ENCODE measurements at places on chromosomes 7 and 10.

GRCh38 chr10:65788271-65788670 lies 1137.6 kb upstream of the LRRTM3 start:
- DNase-seq, result no peak

- no peak for DNase-seq
Observed at GRCh38 chr7:134562136-134562535, 13.2 kb downstream of the AKR1B15 start.

DNA sequence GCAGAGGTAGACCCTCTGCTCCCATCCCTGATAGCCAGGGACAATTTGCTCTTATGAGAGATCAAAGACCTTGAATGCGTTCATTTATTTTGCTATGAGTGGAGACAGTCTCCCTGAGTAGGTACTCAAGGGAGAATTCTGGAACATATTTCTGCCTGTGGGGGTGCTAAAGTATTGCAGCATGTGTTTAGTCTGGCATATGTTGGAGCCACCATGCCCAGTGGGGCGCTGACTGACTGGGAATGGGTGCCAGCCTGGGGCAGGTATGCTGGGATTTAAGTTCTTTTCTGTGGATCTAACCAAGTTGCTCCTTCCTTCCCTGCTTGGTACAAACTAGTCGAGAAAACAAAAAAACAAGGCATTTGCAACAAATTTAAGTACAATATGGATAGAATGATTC lies 99.1 kb downstream of the JCAD start:
- DNase-seq, result no peak

GRCh38 chr10:57791546-57791945 lies 476.1 kb downstream of the IPMK start:
- no peak for DNase-seq

DNA sequence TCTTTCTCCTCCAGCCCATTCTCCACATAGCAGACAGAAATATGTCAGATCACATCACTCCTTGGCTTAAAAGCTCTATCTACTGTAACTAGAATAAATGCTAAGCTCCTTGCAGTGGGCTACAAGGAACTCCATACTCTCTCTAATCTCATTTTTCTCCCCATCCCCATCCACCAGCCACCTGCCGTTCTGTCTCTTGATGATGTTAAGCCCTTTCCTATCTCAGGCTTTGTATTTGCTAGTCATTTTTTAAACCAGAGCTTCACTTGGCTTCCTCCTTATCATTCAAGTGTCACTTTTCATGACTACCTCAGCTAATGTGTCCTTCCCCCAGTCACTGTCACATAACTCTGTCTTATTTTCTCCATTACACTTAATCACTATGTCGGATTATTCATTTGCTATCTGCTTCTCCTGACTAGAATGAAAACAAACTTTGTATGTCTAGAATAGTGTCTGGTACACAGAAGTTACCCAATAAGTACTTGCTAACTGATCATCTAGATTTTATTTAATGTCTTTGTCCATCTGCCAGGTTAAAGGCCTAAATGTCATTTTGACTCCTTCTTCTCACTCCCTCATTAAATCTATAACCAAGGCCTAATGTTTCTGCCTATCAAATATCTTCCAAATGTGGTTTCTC lies 87.2 kb upstream of the RPA3 start:
- DNase-seq, result no peak

DNA sequence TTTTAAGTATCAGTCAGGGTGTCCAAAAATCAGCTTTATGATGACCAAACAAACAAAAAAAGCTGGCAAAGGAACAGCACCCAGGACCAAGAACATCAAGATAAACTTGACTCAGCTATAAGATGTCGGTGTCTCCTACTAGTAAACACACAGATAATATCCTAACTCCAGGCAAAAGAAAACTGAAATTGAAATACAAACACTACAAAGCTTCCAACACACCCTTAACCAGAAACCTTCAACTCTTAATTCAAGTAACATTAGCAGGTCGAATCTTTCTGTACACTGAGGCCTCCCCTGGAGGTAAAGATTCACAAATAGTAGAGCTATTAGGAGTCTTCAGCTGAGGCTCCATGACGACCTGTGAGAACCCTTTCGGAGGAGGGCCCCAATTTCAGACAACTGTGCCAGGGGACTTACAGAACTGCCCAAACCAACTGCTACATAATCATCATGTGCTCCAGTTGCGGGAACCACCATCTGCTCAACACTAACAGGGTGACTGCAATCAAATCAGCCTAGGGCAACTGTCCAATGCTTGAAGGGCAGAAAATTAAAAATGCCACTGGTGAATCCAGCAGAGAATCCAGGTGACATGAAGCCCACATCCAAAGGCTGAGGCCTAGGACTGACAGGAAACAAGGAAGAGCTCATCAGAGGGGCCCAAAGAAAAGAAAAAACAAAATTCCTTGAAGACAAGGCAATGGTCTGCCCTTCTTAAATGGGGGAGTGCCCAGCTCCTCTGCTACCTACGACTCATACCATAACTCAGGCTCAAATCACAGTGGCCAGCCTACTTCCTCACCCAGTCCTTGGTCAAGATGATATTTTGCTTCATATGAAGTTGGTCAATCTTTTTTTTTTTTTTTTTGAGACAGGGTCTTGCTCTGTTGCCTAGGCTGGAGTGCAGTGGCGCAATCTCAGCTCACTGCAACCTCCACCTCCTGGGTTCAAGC lies 20.0 kb downstream of the XPNPEP1 start:
- DNase-seq, result peak; percentile 29

DNA sequence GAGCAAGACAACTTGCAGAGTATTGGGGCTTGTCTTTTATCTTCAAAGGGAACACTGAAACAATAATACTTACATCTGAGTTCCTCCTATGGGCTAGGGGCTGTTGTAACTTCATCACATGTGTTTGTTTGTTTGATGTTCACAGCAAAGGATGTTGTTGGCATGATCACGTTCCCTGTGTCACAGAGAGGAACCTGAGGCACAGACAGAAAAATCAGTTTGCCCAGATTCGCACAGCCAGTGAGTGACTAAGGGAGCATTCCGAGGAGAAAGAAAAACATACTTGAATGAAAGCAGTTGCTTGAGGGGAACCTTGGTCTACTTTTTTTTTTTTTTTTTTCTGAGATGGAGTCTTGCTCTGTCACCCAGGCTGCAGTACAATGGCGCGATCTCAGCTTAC lies 87.2 kb upstream of the PFKP start:
- no peak for DNase-seq

DNA sequence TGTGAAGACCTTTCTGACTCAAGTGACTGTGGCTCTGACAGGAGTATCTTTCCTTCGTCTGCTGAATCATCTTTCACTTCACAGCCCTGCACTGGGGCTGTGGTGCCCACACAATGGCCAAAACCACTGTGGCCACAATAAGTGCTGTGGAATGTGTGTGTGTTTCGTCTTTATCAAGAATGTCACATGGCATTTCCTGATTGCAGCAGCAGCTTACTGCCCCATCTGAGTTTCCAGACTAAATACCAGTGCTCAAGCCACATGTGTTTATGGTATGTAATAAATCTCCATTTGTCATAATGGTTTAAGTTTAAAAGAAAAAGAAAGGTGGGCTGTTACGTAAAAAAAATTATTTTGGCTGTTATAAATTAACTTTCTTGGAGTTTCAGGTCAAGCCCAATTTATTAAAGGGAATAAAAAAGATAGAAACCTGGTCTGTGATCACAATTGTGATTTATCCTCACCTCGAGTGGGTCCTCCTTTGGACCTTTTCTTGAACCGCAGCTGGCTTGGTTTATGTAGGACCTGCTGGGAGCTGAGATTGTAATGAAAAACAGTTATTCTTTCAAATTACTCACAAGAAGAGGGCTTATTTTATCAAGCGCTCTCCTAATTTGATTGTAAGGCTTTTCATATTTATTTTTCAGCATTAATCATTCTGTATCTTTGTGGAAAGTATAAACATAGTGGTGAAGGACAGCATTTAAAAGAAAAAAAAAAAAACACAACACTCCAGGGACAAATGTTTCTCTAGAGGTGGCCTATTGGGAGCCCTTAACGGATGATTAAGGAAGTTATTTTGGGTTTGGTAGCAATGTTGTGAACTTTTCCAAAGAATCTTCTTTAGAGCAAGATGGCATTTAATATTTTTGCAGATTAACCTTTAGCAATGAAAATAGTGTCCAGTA lies 116.2 kb downstream of the LRMDA start:
- DNase-seq, result no peak

GRCh38 chr7:22662556-22663356 lies 64.2 kb upstream of the IL6 start:
- no peak for DNase-seq

DNA sequence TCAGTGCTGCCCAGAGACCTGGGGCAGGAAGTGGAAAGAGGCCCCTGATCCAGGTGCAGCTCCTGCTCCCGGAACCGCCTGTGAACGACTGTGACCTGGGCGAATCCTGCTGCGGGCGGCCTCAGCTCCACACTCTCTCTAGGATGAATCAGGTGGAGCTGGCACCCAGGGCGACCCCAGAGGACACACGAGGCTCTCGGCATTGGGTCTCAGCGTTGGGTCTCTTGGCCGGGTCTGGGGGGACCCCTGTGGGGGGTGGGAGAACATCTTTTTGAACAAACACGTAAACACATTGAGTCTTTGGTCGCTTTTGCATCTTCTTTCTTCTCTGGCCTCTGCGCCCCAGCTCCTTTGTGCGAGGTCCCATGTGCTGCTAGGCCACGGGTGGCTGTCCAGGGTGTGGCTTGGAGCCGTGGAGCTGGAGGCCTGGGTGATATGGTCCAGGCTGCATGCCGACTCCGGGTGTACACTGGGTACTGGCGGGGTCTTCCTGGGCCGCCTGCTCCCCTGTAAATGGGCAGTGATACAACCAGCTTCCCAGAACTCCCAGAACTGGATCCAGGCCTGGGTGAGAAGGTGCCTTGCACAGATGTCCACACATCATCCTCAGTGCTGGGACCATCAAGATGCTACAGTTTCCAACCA lies 435.8 kb downstream of the DNAJB6 start:
- DNase-seq, result no peak

GRCh38 chr10:86579883-86580520 lies 58.4 kb upstream of the WAPL start:
- no peak for DNase-seq

- DNase-seq, result no peak
Observed at GRCh38 chr7:95963446-95963990, 191.2 kb downstream of the DYNC1I1 start.

GRCh38 chr10:96138102-96138501 lies 8.0 kb downstream of the ZNF518A start:
- DNase-seq, result no peak

- DNase-seq, result peak; percentile 96
Observed at GRCh38 chr7:99267481-99267840, 5.2 kb upstream of the MYH16 start.

- no peak for DNase-seq
Observed at GRCh38 chr7:158991824-158992621, 135.7 kb downstream of the DYNC2I1 start.

DNA sequence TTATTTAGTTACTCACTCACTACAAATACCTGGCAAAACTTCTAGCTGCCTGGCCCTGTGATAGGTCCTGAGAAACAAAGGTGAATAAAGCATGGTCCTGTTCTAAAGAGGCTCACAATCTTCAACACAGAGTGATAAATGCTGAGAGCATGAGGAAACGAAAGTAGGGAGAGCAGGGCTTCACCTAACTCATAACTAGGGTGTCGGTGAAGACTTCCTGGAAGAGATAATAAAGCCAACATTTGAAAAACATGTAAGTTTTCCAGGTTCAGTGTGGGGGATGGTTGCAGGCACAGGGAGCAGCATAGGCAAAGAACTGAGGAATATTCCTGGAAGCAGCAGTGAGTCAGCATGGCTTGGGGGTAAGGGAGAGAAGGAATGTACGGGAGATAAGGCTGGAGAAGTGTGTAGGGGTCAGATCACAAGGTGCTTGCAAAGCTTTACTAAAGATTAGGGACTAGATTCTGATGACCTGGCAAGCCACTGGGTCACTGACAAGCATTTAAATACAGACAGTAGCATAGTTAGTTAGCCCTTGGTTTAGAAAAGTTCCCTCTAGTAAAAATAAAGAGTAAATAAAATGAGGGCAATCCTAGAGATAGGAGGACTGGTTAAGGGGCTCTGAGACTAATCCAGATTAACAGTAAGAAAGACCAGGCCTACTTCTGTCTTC lies 5.1 kb downstream of the KEL start:
- DNase-seq, result no peak

DNA sequence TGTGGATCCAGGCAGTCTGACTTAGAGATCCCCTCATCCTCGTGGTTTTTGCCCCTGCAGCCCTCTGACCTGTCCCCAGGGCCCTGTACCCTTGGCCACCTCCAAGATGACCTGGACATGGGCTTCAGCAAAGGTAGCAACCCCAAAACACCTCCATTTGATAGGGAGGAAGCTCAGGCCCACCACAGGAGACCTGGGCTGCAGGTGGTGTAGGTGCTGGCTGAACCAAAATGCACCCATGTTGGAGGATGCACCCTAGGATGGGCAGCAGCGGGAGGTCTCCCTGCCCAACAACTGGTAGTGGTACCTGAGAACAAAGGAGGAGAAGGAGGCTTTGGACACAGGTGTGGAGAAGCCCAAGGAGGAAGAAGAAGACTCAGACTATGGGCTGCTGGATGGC lies 188.7 kb downstream of the ZNF716 start:
- DNase-seq, result no peak

DNA sequence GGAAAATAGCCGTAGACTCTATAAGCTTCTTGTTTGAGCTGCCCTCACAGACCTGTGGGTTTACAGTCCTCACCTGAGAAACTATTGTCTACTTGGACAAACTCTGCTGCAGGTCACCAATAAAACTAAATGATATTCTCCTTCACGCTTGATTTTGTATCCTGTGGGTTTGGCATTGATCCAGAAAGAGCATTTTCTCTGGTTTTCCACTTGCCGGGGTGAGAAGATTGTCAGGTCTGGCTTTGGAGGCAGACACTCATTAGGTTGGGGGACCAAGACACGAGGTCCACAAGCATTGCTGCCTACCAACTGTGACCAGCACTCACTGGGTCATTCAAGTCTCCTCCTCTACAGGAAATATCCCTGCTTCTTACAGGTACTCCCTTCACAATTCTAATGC lies 68.5 kb downstream of the CDC14C start:
- DNase-seq, result no peak

DNA sequence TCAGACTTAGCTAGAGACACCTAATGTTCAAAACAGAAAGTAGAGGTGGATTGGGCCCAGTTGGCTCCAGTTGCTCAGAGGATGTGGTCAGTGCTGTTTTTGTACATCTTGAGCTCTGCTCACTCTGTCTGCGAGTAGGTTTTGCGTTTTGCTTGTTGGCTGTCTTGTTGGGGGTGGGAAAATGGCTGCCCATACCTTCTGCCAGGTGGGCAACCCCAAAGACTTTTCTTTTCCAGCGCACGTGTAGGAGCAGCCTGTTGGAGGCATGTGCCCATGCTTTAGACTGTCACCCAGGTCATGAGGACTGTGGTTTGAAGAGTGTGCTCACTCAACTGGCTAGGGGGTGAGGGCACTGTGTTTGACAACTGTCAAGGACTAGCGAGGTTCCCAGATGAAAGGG lies 73.9 kb downstream of the KAT6B start:
- DNase-seq, result no peak

GRCh38 chr7:20305726-20306125 lies 25.0 kb upstream of the ITGB8 start:
- no peak for DNase-seq

- peak; percentile 60 for DNase-seq
Observed at GRCh38 chr10:48885376-48885775, 54.3 kb downstream of the LRRC18 start.

GRCh38 chr7:156039971-156040677 lies 227.9 kb upstream of the SHH start:
- no peak for DNase-seq

Data from RKO (cell line).